Temporal lobe (tissue), 4 donors: ENCODE measurements at places on chromosomes 6 and 20. TPM values are rescaled to one million over a fixed set of nuclear protein-coding genes. Genes with fewer than 3 reads are reported as not detected.

The RCAN2 gene
- 10.8 TPM for total RNA-seq

The WFDC12 gene
- total RNA-seq, result not detected

The PTPRK gene
- 127 TPM for total RNA-seq

The KIF25 gene
- total RNA-seq, result 0.25 TPM

The PSORS1C2 gene
- not detected for total RNA-seq

The KCNQ5 gene
- 17.2 TPM for total RNA-seq

The SIRPD gene
- total RNA-seq, result not detected

The PLA2G7 gene
- total RNA-seq, result 1.5 TPM

The RNASET2 gene
- total RNA-seq, result 17.7 TPM

The LATS1 gene
- total RNA-seq, result 36.9 TPM

The DACT2 gene
- total RNA-seq, result 1.7 TPM
